CD4-positive, alpha-beta T cell treated with Interleukin-2 at 100 ng/mL for 4 hours (primary cell): ENCODE measurements at places on chromosomes 13 and 19.

GRCh38 chr19:2251106-2252054 lies 2.3 kb downstream of the AMH start:
- no peak for DNase-seq

GRCh38 chr19:55536366-55536765 lies 567 bp downstream of the SBK2 start:
- DNase-seq: no peak

- no peak for DNase-seq
These were observed 17.1 kb upstream of the PSMC4 start for GRCh38 chr19:39953915-39954314.

DNA sequence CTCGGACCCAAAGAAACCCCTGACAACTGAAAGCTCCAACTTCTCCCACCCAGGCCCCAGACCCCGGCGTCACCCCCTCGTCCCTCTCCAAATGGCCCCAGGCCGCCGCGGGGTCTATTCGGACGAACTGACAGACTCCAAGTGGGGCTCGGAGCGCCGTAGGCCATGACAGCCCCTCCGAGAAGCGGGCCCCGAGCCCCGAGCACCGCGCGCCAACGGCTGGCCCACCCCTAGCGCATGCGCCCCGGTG lies 360 bp downstream of the DDX39A start:
- DNase-seq: peak; percentile 77

GRCh38 chr13:36880961-36881360 lies 39.1 kb downstream of the SMAD9 start:
- no peak for DNase-seq

DNA sequence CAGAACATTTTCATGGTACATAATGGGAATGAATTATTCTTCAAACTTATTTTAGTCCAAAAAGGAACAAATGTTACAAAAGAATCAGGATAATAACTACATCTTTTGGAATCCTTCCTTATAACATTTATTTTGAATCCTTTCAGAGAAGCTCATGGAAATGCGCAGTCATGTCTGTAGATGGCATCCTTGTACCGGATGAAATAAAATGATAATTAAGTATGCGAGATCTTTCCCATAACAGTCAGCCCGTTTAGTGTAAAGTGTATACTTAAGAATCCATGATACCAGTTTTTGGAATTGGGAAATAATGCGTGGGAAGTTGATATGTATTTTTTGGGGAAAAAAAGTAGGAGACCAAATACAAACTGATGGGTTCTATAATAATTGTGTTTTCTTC lies 418.8 kb downstream of the GPC5 start:
- DNase-seq: no peak

DNA sequence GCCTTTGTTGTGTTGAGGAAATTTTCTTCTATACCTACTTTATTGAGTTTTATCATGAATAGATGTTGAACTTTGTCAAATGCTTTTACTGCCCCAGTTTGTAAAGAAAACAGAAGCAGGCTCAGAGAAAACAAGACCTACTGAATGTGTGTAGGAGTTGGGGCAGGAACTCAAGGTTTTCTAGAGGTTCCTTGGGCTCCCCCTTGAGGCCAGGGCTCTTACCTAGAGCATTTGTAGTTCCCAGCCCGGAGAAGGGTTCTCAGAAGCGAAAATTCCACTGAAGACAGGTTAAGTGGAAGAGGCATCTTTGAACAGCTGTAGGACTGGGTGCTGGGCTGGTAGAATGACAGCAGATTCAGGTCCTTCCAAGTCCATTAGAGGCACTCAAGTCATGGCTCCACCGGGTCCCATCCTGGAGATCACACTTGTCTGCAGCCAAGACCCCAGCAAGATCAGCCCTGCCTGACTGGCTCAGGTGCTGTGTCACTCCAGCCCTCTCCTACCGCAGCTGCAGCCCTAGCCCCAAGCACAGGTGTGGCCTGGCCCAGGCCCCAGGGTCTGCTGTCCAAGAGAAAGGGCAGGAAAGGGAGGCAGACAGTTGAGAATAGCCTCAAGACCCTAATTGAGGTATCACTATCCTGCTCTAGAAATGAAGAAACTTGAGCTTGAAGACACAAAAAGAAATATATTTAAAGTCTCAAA lies 425.5 kb downstream of the PCDH20 start:
- DNase-seq: no peak

- no peak for DNase-seq
These were observed 17.9 kb upstream of the RFC3 start for GRCh38 chr13:33799950-33800592.
